Pancreas (tissue), 10 donors: ENCODE measurements at places on chromosomes 6 and 20. TPM values are rescaled to one million over a fixed set of nuclear protein-coding genes. Genes with fewer than 3 reads are reported as not detected.

POM121L2 gene
- not detected for total RNA-seq

ZDHHC14 gene
- 4.6 TPM for total RNA-seq

DSP gene
- total RNA-seq, result 117 TPM

OR2H1 gene
- total RNA-seq, result not detected

DNAH8 gene
- not detected for total RNA-seq

KIAA0408 gene
- 0.14 TPM for total RNA-seq

GSTA2 gene
- total RNA-seq, result 54.8 TPM

DACT2 gene
- total RNA-seq, result 3.2 TPM

DNA sequence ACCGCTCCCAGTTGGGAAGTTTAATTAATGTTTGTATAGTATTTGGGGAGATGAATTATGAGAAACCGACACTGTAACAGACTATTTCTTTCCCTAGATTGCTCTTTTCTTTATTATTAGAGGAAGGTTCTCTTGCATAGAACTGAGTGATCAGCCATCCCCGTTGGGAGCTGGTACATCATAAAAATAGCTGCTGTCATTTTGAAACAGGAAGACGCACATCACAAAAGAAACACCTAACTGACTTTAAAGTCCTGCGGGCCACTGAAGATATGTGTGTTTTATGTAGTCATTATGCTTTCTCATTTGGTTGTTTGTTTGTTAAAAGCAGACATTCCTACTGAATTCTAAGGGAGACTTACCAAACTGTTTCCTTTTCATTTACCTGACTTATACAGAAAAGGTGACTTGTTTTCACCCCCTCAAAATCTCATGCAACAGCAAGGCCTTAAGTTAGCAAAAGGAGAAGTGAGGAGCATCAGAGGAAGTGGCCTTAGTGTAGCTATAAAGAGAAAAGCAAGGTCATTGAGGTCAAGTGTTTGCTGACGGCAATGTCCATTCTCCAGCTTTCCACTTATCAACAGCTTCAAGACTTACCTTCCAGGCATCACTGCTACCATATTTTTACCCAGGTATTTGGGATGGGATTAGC is 91.0 kb downstream of the PKHD1 start:
- no peaks in the 10 kb centered on the region for H3K36me3 ChIP-seq
- no peak overlapping the region for H3K4me3 ChIP-seq
- H3K27ac ChIP-seq, result no peak overlapping the region

- no peak overlapping the region for H3K27ac ChIP-seq
- no peak overlapping the region for H3K4me3 ChIP-seq
- H3K27me3 ChIP-seq, result no peaks in the 10 kb centered on the region
- no peak for DNase-seq
- peaks cover 7% of the 10 kb centered on the region for H3K36me3 ChIP-seq
Observed at GRCh38 chr6:135488023-135488422, 9.5 kb downstream of the AHI1 start.

- no peak overlapping the region for H3K4me3 ChIP-seq
- DNase-seq, result no peak
- H3K4me1 ChIP-seq, result peaks cover 16% of the 10 kb centered on the region
- H3K27ac ChIP-seq, result no peak overlapping the region
Observed at GRCh38 chr6:10418361-10418861, 3.5 kb upstream of the TFAP2A start.

DNA sequence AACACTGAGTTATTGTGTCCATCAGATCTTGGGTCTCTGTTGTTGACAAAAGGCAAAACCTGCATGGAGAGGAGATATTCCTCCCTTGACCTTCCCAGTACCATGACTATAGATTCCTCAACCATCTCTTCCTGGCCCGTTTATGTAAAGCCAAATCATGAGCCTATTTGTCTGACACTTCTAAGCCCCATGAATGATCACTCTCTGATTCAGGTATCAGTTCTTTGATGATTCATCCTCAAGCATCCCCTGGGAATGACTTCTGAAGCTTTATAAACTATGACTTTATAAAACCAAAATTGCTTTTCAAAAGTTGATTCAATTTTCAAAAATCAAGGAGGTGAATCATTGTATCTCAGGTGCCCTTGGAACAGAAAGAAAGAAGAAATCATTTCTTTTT is 78.7 kb upstream of the LOC128125822 start:
- no peak for DNase-seq
- H3K27ac ChIP-seq, result no peak overlapping the region
- no peaks in the 10 kb centered on the region for H3K27me3 ChIP-seq
- peaks cover 4% of the 10 kb centered on the region for H3K4me1 ChIP-seq

DNA sequence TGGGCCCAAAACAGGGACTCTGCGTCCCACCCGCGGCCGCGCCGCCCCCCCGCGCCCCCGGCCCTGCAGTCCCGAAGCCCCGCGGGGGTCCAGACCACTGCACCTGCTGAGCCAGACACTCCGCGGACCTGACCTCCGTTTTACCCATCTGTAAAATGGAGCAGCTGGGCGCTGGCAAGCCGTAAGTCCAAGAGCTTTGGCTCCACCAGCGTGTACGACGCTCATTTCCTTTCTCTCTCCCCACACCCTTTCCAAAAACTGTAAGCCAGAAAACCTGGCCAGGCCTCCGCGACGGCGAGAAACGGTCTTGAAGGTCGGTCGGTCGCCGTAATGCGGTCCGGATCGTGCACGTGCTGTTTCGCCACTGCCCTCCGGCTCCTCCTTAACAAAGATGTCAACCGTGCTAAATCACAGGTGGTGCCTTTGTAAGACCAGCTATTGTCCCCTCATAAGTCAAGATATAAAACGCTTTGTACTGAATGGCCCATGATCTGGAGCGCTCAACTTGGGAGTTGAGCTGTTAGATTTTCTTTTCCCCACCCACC is 7.8 kb upstream of the NR2E1 start:
- H3K4me3 ChIP-seq, result peak overlapping the region; percentile 0
- no peaks in the 10 kb centered on the region for H3K36me3 ChIP-seq
- H3K27me3 ChIP-seq, result no peaks in the 10 kb centered on the region
- no peaks in the 10 kb centered on the region for H3K4me1 ChIP-seq
- H3K27ac ChIP-seq, result no peak overlapping the region
- no peak for DNase-seq

- H3K36me3 ChIP-seq, result no peaks in the 10 kb centered on the region
- H3K27me3 ChIP-seq, result no peaks in the 10 kb centered on the region
- no peak overlapping the region for H3K4me3 ChIP-seq
- H3K27ac ChIP-seq, result no peak overlapping the region
- DNase-seq, result no peak
- no peaks in the 10 kb centered on the region for H3K4me1 ChIP-seq
Observed at GRCh38 chr20:18987781-18988360, 174.3 kb downstream of the SCP2D1 start.

GRCh38 chr6:11043378-11043960 is 636 bp downstream of the ELOVL2 start:
- H3K4me1 ChIP-seq, result no peaks in the 10 kb centered on the region
- no peak overlapping the region for H3K27ac ChIP-seq
- H3K36me3 ChIP-seq, result no peaks in the 10 kb centered on the region
- H3K27me3 ChIP-seq, result no peaks in the 10 kb centered on the region

DNA sequence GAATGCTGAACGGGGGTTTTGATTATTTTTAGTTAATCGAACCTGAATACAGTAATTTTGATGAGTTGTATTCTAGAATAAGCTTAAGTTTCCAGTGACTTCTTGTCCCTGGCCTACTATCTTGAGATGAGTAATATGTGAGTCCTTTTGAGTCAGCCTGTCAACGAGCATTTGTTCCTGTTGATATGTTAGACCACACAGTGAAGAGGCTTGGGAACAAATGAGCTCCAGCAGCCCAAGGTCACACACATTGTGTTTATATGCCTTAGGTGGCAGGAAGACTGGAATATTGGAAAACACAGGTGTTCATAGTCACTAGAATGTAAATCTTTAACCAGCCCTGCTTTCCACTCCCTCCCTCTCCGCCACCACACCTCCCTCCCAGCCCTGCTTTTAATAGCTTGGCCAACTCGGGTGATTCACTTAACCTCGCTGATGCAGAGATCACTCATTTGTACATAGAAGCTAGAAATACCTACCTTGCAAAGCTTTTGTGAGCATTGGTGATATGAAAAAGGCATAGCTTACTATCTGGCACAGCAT is 9.1 kb downstream of the SMPDL3A start:
- no peak overlapping the region for H3K4me3 ChIP-seq
- H3K27ac ChIP-seq, result peak overlapping the region; percentile 51
- peak; percentile 89 for DNase-seq
- no peaks in the 10 kb centered on the region for H3K27me3 ChIP-seq
- peaks cover 46% of the 10 kb centered on the region for H3K4me1 ChIP-seq
- H3K36me3 ChIP-seq, result no peaks in the 10 kb centered on the region

- no peak overlapping the region for H3K4me3 ChIP-seq
- H3K27me3 ChIP-seq, result no peaks in the 10 kb centered on the region
- no peaks in the 10 kb centered on the region for H3K4me1 ChIP-seq
- H3K36me3 ChIP-seq, result no peaks in the 10 kb centered on the region
- no peak overlapping the region for H3K27ac ChIP-seq
Observed at GRCh38 chr6:157563611-157564284, 182.8 kb downstream of the ZDHHC14 start.

GRCh38 chr20:32165836-32166545 is 41.6 kb downstream of the PLAGL2 start:
- no peaks in the 10 kb centered on the region for H3K27me3 ChIP-seq
- no peak overlapping the region for H3K27ac ChIP-seq
- no peak for DNase-seq
- peaks cover 3% of the 10 kb centered on the region for H3K36me3 ChIP-seq

DNA sequence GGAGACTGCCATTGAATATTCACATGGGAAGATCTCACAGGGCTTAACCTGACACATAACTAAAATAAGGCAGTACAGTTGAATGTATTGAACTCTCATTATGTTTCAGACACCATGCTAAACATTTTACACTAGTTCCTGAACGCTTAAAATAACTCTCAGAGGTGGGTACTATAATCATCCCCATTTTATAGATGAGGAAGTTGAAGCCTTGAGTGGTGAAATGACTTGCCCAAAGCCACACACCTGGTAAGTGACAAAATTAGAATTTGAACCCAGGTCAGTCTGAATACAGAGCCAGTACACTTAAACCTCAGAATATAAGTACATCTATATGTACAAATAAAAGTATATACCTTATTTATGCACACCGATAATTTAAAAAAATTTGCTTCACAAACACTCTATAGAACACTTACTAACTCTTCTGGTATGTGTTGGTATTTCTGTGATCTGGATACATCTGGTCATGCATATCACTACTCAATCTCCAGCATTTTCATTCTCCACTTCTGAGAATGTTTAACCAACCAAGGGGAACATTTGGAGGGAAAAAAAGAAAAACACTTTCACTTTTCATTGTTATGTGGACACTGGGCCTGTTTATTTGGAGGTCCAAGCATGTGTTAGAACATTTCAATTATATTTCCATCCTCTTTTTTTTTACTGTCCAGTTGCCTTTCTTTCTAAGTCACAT is 4.6 kb upstream of the BICRAL start:
- no peaks in the 10 kb centered on the region for H3K27me3 ChIP-seq
- DNase-seq, result no peak
- peaks cover 11% of the 10 kb centered on the region for H3K4me1 ChIP-seq
- peak overlapping the region; percentile 52 for H3K27ac ChIP-seq

GRCh38 chr6:74871757-74872156 is 334.1 kb downstream of the COL12A1 start:
- H3K36me3 ChIP-seq, result no peaks in the 10 kb centered on the region
- no peak overlapping the region for H3K4me3 ChIP-seq
- DNase-seq, result no peak
- no peaks in the 10 kb centered on the region for H3K4me1 ChIP-seq
- no peak overlapping the region for H3K27ac ChIP-seq

GRCh38 chr20:13515291-13515690 is 123.4 kb downstream of the TASP1 start:
- no peak for DNase-seq
- no peaks in the 10 kb centered on the region for H3K36me3 ChIP-seq
- no peak overlapping the region for H3K27ac ChIP-seq
- H3K4me3 ChIP-seq, result no peak overlapping the region
- H3K4me1 ChIP-seq, result no peaks in the 10 kb centered on the region
- no peaks in the 10 kb centered on the region for H3K27me3 ChIP-seq

GRCh38 chr6:105459049-105459448 is 56.2 kb upstream of the PREP start:
- H3K4me1 ChIP-seq, result no peaks in the 10 kb centered on the region
- no peak for DNase-seq
- no peaks in the 10 kb centered on the region for H3K27me3 ChIP-seq
- no peak overlapping the region for H3K4me3 ChIP-seq
- H3K27ac ChIP-seq, result no peak overlapping the region
- no peaks in the 10 kb centered on the region for H3K36me3 ChIP-seq

GRCh38 chr6:105849746-105850145 is 236.4 kb upstream of the PRDM1 start:
- DNase-seq, result no peak
- H3K36me3 ChIP-seq, result no peaks in the 10 kb centered on the region
- H3K4me1 ChIP-seq, result no peaks in the 10 kb centered on the region
- H3K4me3 ChIP-seq, result no peak overlapping the region
- no peak overlapping the region for H3K27ac ChIP-seq
- no peaks in the 10 kb centered on the region for H3K27me3 ChIP-seq

DNA sequence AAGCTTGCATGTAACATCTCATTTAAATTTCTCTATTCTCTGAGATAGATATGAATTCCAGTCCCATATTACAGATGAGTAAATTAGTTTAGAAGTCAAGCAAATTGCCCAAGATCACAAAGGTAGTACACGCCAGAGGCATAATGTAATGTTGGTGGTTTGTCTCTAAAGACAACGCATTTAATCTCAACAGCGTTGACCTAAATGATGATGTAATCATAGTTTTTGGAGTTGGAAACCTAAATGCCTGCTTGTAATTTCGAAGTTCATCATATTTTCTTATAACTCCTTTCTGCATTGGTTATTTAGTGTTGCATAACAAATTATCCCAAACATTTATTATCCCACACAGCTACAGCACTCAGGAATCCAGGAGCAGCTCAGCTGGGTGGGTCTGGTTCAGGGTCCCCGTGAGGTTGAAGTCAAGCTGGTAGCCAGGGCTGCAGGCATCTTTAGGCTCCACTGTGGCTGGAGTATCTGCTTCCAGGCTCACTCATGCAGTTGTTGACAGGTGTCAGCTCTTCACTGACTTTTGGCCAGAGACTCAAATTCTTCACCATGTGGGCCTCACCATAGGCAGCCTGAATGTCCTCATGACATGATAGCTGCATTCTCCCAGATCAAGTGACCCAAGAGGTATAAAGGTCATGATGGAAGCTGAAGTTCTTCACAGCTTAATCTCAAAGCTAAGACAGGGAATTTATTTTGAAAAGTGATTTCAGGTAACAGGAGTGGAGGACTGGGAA is 122.0 kb upstream of the SPTLC3 start:
- H3K27me3 ChIP-seq, result no peaks in the 10 kb centered on the region
- H3K4me1 ChIP-seq, result no peaks in the 10 kb centered on the region
- no peak for DNase-seq
- H3K27ac ChIP-seq, result no peak overlapping the region
- no peak overlapping the region for H3K4me3 ChIP-seq

DNA sequence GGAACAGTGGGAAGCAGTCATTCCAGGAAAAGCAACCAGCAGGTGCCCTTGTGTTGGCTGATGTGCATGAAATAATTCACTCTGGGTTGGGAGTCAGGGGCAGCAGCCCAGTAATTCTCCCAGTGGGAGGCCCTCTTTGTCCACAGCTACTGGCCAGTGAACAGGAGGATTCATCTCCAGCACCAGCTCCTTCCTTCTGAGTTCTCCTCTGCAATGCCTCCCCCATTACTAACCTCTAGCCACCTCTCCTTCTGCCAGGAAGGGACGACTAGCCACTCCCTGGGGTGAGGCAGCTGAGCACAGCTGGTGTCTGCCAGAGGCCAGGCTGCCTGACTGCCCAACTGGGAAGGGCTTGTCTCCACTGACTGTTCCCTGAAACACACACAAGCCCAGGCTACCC is 12.5 kb upstream of the R3HDML start:
- no peak overlapping the region for H3K27ac ChIP-seq
- no peaks in the 10 kb centered on the region for H3K36me3 ChIP-seq
- H3K4me1 ChIP-seq, result no peaks in the 10 kb centered on the region

- no peak for DNase-seq
- H3K36me3 ChIP-seq, result no peaks in the 10 kb centered on the region
- no peak overlapping the region for H3K27ac ChIP-seq
- H3K27me3 ChIP-seq, result no peaks in the 10 kb centered on the region
- H3K4me3 ChIP-seq, result no peak overlapping the region
Observed at GRCh38 chr6:138073264-138073663, 34.0 kb downstream of the PERP start.
